ENCODE measurements at places on chromosomes 13 and 19. TPM values are rescaled to one million over a fixed set of nuclear protein-coding genes. Genes with fewer than 3 reads are reported as not detected.
A peak's percentile ranks its signal among the peaks of the same experiment; 100 is the strongest.

DNA sequence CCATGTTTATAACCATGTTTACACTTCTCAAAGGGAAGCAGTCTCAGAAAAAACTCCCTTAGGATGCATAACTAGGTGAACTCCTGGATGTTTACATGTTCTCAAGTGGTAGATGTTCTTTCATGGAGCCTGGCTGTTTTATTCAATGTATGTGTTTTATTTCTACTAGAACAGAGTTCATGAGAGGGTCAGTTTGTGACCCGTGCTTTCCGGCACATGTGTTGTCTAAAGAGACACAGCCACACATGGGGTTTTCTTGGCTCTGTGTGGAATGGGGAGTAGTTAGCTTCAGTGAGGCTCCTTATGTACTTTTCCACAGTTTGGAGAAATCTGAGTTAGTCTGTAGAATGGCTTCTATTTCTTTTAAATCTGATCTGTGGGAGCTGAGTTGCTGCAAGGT, 60.9 kb downstream of the ATP8A2 start:
- peak; percentile 50 for DNase-seq

GRCh38 chr13:79987323-79987722, 353.6 kb downstream of the SPRY2 start:
- DNase-seq = no peak

DNA sequence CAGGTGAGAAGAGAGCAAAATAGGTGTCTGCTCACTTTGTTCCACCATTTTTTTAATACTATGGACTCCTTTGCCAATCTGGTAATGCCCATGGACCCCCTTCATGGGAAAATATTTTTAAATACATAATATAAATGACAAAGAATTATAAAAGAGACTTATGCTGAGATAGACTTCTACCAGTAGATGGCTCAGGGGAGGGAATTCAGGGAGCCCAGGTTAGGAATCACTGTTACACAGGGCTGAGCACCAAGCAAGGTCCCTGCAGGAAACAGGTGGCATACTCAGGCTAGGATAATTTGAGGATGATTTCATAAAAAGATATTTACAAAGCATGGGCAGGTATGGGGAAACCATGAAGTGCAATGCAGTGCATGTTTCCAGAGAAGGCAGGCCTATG, 525.9 kb downstream of the FGF9 start:
- no peak for DNase-seq

DNA sequence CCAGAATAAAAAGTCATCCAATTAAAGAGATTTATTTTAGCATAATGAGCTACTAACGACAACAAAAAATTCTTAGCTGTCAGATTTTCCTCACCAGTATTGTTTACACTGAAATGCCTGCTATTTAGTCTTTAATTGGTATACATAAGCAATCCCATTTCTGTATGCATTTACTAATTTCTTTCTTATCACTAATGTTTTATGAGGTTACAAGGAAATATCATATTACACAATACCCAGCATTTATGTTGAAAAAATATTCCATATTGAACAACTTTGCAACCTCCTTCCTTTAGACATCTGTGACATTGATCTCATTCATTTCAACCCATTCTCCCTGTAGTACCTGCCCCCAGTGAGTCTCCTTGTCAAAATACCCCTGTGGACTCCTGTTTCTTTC, 135.4 kb downstream of the SLITRK6 start:
- no peak for DNase-seq

DNA sequence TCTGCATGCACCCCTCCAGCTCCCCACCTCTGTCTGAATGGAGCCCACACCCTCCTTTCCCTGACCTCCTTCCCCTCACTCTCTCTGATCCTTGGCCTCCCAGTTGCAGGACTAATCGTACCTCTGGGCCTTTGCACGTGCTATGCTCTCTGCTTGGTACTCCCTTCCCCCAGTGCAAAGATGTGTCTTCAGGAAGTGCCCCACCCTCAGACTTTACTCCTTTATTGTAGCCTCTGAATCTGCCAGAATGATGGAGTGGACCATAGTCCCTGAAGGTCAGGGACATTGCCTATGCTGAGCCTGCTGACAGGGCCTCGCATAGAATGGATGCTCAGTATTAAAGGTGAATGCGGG, 1.3 kb upstream of the JUND start:
- no peak for DNase-seq

- DNase-seq = no peak
Measured at GRCh38 chr19:19597809-19598306, 20.6 kb downstream of the PBX4 start.

DNA sequence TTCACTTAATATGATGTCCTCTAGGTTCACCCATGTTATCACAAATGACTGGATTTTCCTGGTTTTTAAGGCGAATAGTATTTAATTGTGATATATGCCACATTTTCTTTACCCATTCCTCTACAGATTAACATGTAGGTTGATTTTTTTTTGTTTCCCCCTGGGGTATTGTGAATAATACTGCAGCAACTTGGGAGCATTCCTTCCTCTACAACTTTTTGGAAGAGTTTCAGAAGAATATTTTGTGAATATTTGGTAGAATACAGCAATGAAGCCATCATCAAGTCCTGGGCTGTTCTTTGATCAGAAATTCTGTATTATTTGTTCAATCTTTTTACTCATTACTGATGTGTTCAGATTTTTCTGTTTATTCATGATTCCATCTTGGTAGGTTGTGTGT, 5.6 kb upstream of the ZNF331 start:
- no peak for DNase-seq

DNA sequence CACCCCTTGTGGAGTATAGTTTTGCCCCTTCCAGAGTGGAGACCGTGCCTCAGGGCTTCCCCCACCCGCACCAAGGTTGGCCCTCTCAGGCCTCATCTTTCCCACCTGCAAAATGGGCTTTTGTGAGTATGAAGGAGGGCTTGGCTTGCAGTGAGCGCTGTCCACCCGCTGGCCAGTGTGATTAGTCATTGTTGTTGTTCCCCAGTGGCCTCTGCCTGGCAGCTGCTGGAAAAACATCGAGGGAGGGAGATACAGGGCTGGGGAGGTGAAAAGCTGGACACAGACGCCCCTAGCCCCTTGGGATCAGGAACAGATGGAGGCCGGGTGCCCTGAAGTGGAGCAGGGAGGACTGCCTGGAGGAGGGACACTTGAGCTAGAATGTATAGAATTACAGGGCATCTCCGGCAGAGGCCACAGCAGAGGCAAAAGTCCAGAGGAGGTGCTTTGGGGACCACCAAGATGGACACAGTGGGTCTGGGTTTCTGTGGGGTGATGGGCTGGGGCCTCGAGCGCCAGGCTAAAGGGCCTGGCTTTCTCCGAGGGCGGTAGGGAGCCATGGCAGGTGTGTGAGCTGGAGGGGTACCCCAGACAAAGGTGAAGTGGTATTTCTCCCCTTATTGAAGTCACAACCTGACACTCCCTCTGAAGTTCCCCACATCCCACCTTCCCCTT, 3.9 kb upstream of the IL12RB1 start:
- DNase-seq = no peak

DNA sequence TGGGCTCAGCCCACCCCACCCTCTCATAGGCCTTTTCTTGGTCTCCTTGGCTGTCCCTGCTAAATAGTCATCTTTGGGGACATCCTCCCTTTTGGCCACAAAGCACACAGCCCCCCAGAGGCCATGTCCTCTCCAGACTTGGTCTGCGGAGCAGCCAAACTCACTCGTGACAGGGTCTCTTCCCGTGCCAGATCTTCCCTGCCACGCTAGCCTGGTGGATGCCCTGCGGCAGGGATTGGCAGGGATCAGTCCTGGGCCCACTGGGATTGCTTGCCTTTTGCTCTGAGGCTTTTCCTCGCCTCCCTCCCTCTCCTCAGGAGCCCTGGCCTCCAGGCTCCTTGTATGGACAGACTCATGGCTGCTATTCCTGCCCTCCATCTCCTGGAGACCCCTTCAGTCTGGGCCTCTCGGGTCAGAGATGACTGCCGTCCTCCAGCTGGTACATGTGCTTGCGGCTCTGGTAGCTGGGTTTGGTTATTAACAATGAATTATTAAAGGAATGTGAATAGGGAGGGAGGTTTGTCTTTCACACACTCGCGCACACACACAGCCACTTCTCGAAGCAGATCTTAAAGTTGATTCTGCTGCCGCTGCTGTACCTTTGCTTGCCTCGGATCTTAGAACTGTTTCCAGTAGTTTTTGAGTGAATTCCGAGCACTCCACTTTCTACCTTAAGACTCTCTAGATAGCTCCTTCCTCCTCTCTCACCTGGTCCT, 45.1 kb downstream of the NFIX start:
- no peak for DNase-seq

DNA sequence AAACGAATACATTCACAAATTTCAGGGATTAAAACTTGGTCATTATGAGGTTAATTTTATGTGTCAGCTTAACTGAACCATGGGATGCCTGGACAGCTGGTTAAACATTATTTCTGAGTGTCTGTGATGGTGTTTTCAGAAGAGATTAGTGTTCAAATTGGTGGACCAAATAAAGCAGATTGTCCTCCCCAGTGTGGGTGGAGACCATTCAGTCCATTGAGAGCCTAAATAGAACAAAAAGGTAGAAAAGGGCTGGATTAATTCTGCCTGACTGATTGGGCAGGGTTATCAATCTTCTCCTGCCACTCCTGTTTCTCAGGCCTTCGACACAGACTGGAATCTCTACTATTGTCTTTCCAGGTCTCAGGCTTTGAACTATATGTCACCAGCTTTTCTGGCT, 203.8 kb upstream of the SLITRK6 start:
- DNase-seq = no peak

DNA sequence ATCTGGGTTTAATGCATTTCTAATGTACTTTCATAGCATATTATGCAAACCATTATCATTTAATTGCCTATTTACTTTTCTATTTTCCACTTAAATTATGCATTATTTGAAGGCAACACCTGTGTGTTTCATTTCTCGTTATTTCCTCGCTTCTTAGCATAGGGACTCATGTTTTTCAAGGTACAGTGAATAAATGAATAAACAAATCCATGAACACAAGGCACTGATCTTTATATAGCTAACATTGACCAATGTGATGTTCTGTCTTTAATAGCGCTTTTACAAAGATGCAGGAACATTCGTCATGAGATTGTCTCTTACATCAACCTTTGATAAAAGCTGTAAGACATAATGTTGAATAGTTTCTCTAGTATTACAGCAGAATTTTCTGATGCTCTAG, 121.2 kb downstream of the B3GLCT start:
- no peak for DNase-seq

GRCh38 chr13:40247845-40248244, 418.6 kb downstream of the FOXO1 start:
- DNase-seq = no peak

GRCh38 chr13:89239361-89240127, 1568.4 kb downstream of the SLITRK5 start:
- no peak for DNase-seq

DNA sequence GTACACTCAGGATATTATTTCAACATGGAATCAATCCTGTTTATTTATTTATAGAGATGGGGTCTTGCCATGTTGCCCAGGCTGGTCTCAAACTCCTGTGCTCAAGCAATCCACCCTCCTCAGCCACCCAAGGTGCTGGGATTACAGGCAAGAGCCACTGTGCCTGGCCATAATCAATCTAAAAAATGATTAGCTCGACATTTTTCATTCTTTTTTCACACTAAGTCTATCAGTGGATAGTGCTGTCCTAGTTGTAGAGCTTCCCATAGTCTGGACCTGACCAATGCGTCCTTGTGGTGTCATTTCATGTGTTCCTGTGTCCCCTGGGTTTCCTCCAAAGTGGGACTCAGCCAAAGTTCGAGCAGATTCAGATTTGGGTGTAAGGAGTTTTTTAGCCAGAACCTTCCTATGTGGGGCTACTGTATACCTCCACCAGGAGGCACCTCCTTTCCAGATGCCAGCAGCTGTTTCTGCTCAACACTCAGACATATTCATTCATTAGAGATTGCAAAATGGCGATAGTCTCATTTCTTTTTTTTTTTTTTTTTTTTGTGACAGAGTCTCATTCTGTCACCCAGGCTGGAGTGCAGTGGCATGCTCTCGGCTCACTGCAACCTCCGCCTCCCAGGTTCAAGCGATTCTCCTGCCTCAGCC, 61.1 kb downstream of the MAP4K1 start:
- DNase-seq = no peak

DNA sequence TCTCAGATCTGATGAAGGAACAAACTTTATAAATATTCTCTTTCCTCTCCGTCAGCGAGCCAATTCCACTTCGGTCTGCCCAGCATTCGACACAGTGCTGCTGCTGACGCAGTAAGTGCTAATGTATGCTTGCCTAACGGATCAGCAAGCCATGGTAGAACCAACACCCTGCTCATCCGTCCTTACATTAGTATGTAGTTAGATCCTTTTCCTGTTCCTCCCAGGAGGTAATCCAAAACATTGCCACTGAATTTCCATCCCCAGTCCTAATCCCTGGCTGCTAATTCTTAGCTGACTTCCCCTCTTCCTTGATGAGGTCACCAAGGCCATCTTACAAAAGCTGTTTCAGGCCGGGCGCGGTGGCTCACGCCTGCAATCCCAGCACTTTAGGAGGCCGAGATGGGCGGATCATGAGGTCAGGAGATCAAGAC, 88.0 kb downstream of the STARD13 start:
- no peak for DNase-seq

GRCh38 chr19:48561412-48561811, 9.4 kb downstream of the SULT2B1 start:
- no peak for DNase-seq

DNA sequence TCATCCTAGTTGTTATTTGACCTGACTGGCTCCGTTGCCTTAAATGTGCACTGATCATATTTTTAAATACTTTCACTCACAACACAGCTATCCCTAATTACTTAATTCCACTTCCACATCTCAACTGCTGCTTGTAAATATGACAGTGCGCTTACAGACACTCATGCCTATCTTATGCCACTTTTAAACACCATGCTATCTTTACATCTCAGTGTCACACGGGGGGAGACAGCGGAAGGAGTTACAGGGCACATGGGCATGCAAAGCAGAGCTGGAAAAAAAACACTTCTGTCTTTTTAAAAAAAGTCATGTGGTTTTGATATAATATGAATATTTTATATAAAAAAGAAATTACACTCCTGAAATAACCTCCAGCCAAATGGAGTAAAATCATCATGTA, 44.1 kb downstream of the SMAD9 start:
- no peak for DNase-seq

DNA sequence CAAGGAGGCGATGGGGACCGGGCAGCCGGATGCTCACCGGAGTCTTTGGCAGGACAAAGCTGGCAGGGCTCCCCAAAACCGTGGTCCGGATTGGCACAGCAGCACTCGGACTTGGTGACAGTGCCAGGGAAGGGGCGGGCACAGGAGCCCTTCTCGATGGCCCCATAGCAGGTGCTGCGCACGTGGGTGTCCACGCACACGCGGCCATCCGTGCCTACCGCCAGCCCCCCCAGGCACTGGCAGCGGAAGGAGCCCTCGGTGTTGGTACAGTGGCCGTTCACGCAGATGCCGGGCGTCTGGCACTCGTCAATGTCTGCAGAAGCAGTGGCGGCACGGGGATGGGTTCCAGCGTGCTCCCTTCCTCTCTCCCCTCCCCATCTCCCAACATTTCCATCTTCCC, 17.9 kb downstream of the FBN3 start:
- DNase-seq = no peak

The IL27RA gene
- 5.9 TPM for polyA plus RNA-seq

The LPAR6 gene
- polyA plus RNA-seq = 44.3 TPM

The NOVA2 gene
- polyA plus RNA-seq = 4.1 TPM

The FXYD1 gene
- 18.6 TPM for polyA plus RNA-seq

The C19orf81 gene
- 1.00 TPM for polyA plus RNA-seq

The CPAMD8 gene
- polyA plus RNA-seq = 43.5 TPM

Measured in left kidney (tissue), 8 donors.